Uterus (tissue), 4 donors: ENCODE measurements at places on chromosomes 6 and 20.

DNA sequence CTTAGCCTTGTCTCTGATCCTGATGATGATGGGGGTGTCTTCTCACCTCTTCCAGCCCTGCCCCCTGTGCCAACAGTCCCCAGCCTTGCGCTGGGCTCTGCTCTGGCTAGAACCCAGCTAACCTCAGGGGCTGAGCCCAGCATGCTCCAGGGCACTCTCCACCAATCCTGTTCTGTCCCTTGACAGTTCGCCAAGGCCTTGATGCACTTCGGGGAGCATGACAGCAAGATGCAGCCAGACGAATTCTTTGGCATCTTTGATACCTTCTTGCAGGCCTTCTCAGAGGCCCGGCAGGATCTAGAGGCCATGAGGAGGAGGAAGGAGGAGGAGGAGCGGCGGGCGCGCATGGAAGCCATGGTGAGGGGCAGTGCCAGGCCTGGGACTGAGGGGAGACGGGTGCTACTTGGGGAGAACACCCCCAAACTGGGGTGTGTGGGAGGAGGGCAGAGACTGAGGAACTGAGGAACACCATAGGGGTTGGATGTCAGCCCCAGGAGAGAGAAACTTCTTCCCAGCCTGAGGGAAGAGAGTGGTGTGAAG lies 33.1 kb downstream of the MOCS1 start:
- no peaks in the 10 kb centered on the region for H3K4me1 ChIP-seq
- H3K4me3 ChIP-seq: no peak overlapping the region
- no peaks in the 10 kb centered on the region for H3K27me3 ChIP-seq
- H3K36me3 ChIP-seq: no peaks in the 10 kb centered on the region
- no peak for DNase-seq

- no peaks in the 10 kb centered on the region for H3K27me3 ChIP-seq
- H3K27ac ChIP-seq: peak within 1 kb of the TSS; percentile 50
- DNase-seq: peak; percentile 36
- no peaks in the 10 kb centered on the region for H3K36me3 ChIP-seq
- H3K4me3 ChIP-seq: peak within 1 kb of the TSS; percentile 7
Observed at GRCh38 chr6:31575335-31575901, at the start of gene TNF. Gene TNF, plus strand, starts transcription at chr6:31575565. Its CDS starts 177 bp downstream, at chr6:31575742.

- H3K36me3 ChIP-seq: no peaks in the 10 kb centered on the region
- no peak overlapping the region for H3K27ac ChIP-seq
- no peaks in the 10 kb centered on the region for H3K4me1 ChIP-seq
- H3K27me3 ChIP-seq: no peaks in the 10 kb centered on the region
Observed at GRCh38 chr6:37459981-37460800, 27.2 kb downstream of the CMTR1 start.

GRCh38 chr6:68633972-68634725 lies 933 bp upstream of the ADGRB3 start:
- DNase-seq: no peak
- peak overlapping the region; percentile 91 for H3K27ac ChIP-seq
- peak overlapping the region; percentile 70 for H3K4me3 ChIP-seq
- no peaks in the 10 kb centered on the region for H3K4me1 ChIP-seq
- no peaks in the 10 kb centered on the region for H3K36me3 ChIP-seq
- H3K27me3 ChIP-seq: no peaks in the 10 kb centered on the region

DNA sequence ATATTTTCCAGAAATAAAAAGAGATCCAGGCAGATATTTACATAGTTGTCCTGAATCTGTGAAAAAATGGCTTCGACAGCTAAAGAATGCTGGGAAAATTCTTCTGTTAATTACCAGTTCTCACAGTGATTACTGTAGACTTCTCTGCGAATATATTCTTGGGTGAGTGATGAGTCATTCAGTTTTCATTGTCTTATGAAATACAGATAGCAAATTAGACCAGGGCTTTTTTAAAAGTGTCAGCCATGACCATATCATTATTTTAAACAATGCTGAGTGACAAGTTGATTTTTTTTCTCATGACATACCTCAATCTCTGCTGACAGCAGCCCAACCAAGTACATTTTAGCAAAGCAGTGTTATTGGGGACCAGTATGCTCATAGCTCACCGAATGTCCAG lies 32.8 kb downstream of the TSPYL4 start:
- H3K27ac ChIP-seq: no peak overlapping the region
- H3K4me1 ChIP-seq: no peaks in the 10 kb centered on the region
- H3K36me3 ChIP-seq: no peaks in the 10 kb centered on the region
- no peak for DNase-seq
- no peak overlapping the region for H3K4me3 ChIP-seq

GRCh38 chr20:34311118-34312023 lies 8.2 kb upstream of the AHCY start:
- no peaks in the 10 kb centered on the region for H3K36me3 ChIP-seq
- peaks cover 6% of the 10 kb centered on the region for H3K4me1 ChIP-seq
- no peaks in the 10 kb centered on the region for H3K27me3 ChIP-seq

DNA sequence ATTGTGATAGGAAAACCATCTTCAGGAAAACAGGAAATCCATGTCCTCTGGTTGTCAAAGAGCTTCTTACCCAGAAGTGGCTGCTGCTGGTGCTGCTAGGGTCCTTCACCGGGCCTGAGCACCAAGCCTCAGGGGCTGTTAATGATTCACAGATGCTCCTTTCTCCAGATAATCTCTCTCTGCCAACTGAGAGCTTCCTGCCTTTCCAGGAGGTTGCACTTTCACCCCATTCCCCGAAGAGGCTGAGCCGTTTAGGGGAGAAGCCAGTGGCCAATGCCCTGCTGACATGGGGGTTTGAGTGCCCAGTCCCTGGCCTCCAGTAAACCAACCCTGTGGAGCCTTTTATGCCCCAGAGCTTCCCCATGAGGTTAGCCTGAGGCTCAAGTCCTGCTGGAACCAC lies 122.4 kb downstream of the CBLN4 start:
- H3K27ac ChIP-seq: no peak overlapping the region
- H3K4me1 ChIP-seq: no peaks in the 10 kb centered on the region
- H3K4me3 ChIP-seq: no peak overlapping the region
- DNase-seq: no peak

DNA sequence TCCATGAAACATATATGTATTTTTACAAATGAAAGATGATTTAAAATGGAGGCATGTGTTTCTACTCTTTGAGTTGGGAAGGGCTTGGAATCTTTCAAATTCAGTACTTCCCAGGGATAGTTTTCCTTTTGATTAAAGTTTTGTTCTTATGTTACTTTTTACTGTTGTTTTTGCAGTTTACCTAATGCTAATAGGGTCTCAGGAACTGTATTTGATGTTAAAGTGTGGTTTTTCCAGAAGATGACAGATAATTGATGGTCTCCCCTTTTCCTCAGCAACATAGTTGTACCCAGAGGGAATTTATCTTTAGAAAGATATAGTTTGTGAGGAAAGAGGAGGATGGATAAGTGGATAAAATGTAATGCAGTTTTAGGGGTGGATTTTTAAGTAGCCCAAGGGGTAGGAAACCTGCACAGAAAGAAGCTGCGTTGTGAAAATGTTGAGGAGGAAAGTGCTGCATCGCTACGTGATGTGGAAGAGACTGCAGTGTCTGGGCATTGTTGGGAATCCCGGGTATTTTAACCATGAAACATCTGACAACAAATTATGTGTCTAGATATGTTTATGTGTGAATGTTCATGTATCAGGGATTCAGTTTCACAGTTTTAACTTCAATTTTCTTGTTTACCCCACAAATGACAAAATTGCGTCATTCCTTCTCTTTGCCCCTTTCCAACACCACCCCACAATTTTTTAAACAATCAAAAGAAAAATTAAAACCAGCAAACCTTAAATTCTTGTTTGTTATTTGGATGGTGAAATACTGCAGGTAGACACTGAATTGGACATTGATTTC lies 42.3 kb downstream of the GNAS start:
- H3K4me1 ChIP-seq: peaks cover 25% of the 10 kb centered on the region
- no peak for DNase-seq
- no peak overlapping the region for H3K4me3 ChIP-seq
- no peaks in the 10 kb centered on the region for H3K27me3 ChIP-seq
- no peaks in the 10 kb centered on the region for H3K36me3 ChIP-seq

DNA sequence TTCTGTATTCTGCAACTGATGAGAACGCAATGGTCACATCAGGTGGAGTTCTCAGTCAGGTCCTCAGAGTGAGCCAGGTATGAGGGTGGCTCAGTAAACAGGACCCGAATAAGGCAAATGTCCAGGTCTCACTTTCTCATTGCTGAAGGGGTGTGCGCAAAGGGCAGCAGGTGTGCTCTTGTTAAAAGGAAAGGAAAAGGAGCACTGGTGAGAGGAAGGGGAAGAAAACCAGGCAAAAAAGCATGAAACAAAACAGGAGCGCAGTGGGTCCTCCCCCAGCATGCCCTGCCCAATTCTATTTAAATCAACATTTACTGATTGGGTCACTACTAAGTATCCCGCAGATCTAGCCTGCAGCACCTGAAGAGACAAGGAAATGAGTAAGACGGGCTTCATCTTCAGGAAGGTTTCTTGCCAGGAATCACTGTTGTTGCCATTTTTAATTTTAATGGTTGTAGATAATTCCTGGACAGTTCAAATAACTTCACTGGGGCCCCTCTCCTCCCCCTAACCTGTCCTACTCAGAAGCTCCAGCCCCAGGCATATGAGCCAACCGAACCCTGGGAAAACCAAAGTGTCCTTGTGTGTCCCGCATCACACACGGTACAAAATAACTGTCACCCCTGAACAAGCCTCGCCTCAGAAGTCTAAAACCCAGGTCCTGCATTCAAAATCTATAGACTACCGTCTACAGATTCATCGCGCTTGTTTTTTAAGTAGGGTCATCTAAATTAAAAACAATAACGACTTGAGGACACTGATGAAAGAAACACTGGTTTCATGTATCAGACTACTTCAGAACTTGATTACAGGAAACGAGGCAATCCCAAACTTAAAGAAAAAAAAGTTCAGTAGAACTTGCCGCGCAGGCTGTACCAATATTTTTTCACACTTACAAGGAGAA lies 980 bp downstream of the MBOAT1 start:
- no peaks in the 10 kb centered on the region for H3K36me3 ChIP-seq
- H3K27ac ChIP-seq: peak overlapping the region; percentile 92
- no peak for DNase-seq
- H3K4me1 ChIP-seq: no peaks in the 10 kb centered on the region
- H3K27me3 ChIP-seq: no peaks in the 10 kb centered on the region

- no peak for DNase-seq
- no peaks in the 10 kb centered on the region for H3K27me3 ChIP-seq
- no peaks in the 10 kb centered on the region for H3K36me3 ChIP-seq
- no peak overlapping the region for H3K27ac ChIP-seq
- no peak overlapping the region for H3K4me3 ChIP-seq
Observed at GRCh38 chr6:137191670-137192069, 18.2 kb upstream of the IL22RA2 start.

- no peak overlapping the region for H3K27ac ChIP-seq
- DNase-seq: no peak
- H3K36me3 ChIP-seq: no peaks in the 10 kb centered on the region
- H3K27me3 ChIP-seq: no peaks in the 10 kb centered on the region
Observed at GRCh38 chr20:48096212-48096875, 311.1 kb upstream of the SULF2 start.

GRCh38 chr6:141110481-141110880 lies 1022.2 kb upstream of the GJE1 start:
- H3K27ac ChIP-seq: no peak overlapping the region
- no peak for DNase-seq
- no peak overlapping the region for H3K4me3 ChIP-seq
- no peaks in the 10 kb centered on the region for H3K36me3 ChIP-seq
- no peaks in the 10 kb centered on the region for H3K4me1 ChIP-seq

GRCh38 chr6:27651371-27651732 lies 178.4 kb upstream of the ZNF184 start:
- H3K27me3 ChIP-seq: peaks cover 6% of the 10 kb centered on the region
- no peaks in the 10 kb centered on the region for H3K36me3 ChIP-seq
- no peaks in the 10 kb centered on the region for H3K4me1 ChIP-seq
- no peak for DNase-seq
- no peak overlapping the region for H3K27ac ChIP-seq
- no peak overlapping the region for H3K4me3 ChIP-seq

DNA sequence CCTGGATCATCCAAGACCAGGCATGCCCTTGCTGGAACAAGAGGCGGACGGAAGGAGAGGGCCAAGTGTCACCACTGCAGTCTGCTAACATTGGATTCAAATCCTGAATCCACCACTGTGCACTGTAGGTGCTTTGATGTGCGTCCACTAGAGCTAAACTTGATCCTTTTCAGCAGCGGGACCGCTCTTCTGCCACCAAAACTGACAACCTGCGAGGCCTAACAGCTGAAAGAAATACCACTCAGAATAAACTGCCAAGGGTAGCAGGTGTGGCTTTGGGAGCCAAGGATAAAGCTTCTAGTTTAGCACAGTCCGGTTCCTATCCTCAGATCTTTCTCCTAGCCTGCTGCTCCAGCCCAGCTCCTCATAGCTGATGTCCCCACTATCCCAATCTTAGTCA lies 108.0 kb downstream of the ATXN1 start:
- H3K27me3 ChIP-seq: no peaks in the 10 kb centered on the region
- no peaks in the 10 kb centered on the region for H3K4me1 ChIP-seq
- H3K27ac ChIP-seq: no peak overlapping the region
- no peak for DNase-seq
- no peak overlapping the region for H3K4me3 ChIP-seq
- H3K36me3 ChIP-seq: no peaks in the 10 kb centered on the region

GRCh38 chr6:90790058-90790457 lies 203.2 kb upstream of the MAP3K7 start:
- peak; percentile 21 for DNase-seq
- H3K27ac ChIP-seq: no peak overlapping the region
- no peaks in the 10 kb centered on the region for H3K4me1 ChIP-seq
- no peaks in the 10 kb centered on the region for H3K27me3 ChIP-seq
- H3K4me3 ChIP-seq: no peak overlapping the region
- H3K36me3 ChIP-seq: no peaks in the 10 kb centered on the region

- no peaks in the 10 kb centered on the region for H3K36me3 ChIP-seq
- H3K4me3 ChIP-seq: no peak overlapping the region
- H3K27ac ChIP-seq: no peak overlapping the region
- H3K27me3 ChIP-seq: no peaks in the 10 kb centered on the region
- no peak for DNase-seq
- H3K4me1 ChIP-seq: no peaks in the 10 kb centered on the region
Observed at GRCh38 chr6:72704979-72705378, 83.1 kb downstream of the KCNQ5 start.

DNA sequence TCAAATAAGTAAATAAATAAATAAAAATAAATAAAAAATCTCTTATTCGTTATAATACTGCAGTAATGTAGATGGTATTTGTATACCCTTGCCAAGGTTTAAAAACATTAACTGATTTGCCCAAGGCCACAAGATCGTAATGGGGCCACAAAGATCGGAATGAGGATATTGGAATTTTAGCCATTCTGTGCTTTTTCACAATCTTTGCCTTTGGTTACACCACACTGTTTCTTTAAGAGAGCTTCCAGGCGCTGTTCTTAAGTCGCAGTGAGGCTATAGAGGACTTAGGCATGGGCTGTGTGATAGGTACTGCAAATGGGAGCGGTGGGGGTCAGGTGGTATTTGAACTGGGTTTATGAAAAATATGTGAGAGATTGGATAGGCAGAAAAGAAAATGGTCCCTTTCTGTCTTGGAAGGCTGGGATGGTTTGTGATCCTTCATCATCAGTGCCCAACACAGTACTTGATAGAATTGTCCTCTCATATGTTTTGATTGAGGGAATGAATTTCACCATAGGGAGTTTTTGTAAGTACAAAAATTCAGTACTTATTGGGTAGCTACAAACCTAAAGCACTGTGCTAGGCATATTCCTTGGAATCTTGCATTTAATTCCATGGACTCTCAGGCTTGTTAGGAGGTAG lies 1.4 kb downstream of the NUS1 start:
- H3K27ac ChIP-seq: peak overlapping the region; percentile 85
- no peaks in the 10 kb centered on the region for H3K36me3 ChIP-seq
- H3K27me3 ChIP-seq: no peaks in the 10 kb centered on the region
- H3K4me3 ChIP-seq: peak overlapping the region; percentile 65
